ENCODE measurements at places on chromosomes 4 and X. TPM values are rescaled to one million over a fixed set of nuclear protein-coding genes. Genes with fewer than 3 reads are reported as not detected.

The VCX gene
- 0.66 TPM for polyA plus RNA-seq

The RHOXF1 gene
- polyA plus RNA-seq = not detected

DNA sequence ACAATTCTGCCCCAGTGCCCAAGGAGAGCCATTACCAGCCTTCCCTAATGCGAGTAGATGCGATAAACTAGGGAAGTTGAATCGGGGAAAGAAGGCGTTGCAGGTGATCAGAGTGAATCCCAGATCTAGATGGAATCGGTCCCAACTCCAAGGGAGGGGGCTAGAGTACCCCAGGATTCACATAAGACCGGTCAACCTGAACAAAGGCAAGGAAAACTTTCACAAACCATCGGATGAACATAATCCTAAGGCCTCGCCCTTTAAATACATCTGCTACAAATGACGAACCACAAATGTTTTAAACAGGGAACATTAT is 11.2 kb upstream of the ZCCHC13 start:
- no peak for DNase-seq

- DNase-seq = no peak
Measured at GRCh38 chr4:39655211-39655610, 16.5 kb upstream of the SMIM14 start.

DNA sequence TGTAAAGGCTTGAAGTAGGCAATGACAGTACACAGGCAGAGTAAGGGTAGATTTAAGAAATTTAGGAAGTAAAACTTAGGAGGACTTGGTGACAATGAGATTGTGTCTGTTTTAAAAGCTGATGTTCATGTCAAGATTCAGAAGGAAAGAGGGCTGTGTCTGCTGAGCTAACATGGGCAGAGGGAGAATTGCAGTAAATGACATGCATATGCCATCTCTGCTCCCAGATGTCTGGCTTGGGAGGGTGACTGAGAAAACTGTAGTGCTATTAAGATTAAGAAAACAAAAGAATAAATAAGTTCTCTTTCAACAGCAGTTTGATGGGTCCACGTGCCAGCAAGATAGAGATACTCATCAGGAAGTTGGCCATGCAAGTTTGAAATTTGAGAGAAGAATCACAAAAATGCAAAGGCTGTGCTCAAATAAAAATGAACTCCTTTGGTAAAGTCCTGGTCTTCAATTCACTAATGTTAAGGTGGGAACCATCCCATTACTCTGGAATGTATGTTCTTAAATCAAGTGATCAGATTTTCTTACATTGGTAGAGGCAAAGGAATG is 7.2 kb downstream of the NFXL1 start:
- no peak for DNase-seq

GRCh38 chrX:64427281-64427680 is 32.0 kb upstream of the MTMR8 start:
- DNase-seq = no peak

Data from GM23338 (cell line).